ENCODE measurements at places on chromosomes 5 and 9.
A peak's percentile ranks its signal among the peaks of the same experiment; 100 is the strongest.

GRCh38 chr9:136089697-136090045 lies 5.4 kb downstream of the NACC2 start:
- DNase-seq: no peak

- no peak for DNase-seq
Observed at GRCh38 chr5:139524940-139525585, 36.1 kb upstream of the UBE2D2 start.

DNA sequence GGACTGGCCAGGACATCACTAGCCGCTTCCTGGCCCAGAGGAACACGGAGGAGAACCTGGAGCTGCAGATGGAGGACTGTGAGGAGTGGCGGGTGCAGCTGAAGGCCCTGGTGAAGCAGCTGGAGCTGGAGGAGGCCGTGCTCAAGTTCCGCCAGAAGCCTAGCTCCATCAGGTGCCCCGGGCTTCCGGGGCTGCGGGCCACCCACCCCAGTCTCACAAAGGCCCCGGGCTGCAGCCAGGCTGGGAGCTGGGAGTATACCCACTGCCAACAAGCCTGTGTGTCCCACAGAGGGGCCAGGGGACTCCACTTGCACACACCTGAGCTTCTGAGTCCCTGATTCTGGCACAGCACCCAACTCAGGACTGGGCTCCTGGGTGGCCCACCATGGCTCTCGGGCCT lies 1.7 kb upstream of the RABL6 start:
- DNase-seq: no peak

DNA sequence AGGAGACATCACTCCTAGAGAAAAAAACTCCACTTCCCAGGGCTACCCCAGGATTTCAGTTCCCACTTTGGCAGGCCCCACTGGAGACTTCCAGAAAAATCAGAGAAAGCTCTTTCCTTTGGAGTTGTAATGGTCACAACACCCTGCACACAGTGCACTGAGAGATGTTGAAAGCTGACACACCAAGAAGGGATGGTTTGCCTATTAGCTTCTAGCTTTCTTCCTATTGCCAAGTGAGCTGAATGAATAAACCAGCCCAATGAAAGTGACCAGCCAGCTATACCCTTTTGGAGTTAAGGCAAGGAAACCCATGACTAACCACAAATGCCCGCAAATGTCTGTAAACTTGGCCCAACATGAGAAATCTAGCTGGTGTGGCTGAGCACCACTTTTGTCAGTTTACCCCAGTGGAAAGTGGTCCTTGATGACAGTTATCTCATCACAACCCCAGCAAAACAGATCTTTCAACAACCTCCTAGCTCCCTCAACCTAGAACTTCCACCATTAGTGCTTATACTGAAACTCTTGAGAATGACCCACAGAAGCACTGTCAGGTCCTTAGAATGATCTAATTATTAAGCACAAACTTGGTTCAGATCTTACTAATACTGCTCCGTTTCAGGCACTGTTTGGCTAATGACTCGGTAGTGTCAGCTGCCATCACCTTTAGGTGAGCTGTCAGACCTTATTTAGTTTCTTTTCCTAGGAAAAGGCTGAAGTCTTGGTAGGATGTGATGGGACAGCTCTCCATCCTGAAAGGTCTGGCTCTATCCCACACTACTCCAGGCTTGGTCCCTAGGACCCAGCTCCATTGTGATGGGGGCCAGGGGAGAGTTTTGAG lies 11.2 kb downstream of the IRF1 start:
- no peak for DNase-seq

DNA sequence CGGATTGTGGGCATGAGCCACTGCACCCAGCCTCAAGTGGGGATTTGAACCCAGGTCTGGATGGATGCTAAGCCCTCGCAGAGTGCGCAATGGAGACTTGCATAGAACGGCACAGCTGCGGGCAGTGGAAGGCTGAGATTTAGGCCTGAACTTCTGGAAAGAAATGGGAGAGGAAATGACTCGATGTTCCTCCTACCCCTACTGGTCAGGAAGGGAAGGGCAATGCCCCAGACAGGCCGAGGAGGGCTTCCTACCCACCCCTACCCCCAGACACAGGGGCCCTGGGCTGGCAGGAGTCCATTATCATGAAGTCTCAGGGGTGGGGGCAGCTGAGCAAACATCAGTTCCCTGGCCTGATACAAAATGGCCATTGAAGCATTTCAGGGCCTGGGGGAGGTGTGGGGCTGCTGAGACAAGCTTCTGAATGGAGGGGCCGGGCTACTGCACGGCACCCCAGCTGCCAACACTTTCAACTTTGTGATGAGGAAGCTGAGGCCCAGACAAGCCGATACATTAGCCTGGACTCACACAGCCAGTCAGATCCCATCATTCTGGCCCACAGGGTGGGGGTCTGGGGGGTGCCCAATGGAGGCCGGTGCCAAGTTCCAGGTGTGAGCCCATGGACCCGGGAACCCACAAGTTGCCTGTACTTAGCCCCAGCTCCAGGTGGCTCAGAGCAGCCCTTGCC lies 13.5 kb upstream of the WDR38 start:
- no peak for DNase-seq

- no peak for DNase-seq
Observed at GRCh38 chr9:83599071-83599470, 23.9 kb upstream of the IDNK start.

DNA sequence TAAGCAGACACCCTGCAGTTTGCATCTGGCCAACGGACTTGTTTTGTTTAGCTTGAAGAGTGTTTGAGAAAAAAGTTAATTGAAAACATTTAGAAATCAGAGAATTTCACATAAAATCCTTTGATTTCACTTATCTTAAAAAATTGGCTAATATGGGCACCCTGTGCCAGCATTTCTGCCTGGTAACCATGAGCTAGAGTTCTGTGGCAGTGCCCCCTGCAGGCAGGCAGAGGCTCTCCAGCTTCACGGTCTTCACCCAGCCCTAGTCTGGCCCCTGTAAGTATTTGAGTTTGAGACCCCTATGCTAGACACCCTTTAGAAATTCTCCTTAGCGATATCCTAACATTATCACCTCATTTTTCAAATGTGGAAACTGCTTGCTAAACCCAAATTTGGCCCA lies 18.8 kb upstream of the FANCC start:
- DNase-seq: peak; percentile 20

DNA sequence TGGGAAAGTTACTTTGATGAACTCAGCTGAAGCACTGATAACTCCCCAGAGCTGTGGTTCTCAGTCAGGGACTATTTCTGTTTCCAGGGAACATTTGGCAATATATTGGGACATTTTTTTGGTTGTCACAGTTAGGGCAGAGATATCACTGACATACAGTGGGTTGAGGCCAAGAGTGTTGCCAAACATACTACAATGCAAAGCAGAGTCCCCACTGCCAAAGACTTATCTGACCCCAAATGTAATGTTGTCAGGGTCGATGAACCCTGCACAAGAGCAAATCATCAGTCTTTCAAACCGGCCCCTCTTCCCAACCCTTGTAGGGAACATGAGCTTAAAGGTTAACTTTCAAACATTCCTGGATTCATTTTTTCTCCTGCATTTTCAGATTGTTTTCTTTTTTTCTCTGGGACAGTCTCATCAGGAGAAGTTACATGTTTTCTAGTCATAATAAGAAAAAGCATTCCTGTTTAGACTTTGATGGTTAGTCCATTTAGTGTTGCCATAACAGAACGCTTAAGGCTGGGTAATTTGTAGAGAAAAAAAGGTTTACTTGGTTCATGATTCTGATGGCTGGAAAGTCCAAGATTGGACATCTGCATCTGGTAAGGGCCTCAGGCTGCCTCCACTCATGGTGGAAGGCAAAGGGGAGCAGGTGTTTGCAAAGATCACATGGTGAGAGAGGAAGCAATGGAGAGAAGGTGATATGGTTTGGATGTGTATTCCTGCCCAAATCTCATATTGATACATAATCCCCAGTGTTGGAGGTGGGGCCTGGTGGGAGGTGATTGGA lies 18.8 kb upstream of the SUB1 start:
- no peak for DNase-seq

- no peak for DNase-seq
Observed at GRCh38 chr9:135794057-135794335, 92.0 kb downstream of the KCNT1 start.

DNA sequence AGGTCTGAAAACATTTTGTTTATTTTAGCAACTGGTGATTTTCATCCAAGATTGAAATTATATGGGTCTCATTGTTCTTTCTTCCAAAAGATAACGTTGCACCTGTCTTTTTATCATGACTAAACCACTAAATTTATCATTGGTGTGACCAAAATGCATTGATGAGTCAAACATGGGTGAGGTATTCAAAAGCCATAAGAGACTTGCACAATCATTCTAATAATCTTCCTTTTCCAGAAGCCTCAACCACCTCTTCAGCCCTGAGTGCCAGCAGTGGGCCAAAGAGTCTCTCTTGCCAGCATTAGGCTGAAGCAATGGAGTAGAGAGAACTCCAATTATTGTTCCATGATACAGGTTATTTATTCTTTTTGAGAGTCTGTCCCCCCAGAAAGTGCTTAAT lies 198.9 kb downstream of the LURAP1L start:
- DNase-seq: no peak

DNA sequence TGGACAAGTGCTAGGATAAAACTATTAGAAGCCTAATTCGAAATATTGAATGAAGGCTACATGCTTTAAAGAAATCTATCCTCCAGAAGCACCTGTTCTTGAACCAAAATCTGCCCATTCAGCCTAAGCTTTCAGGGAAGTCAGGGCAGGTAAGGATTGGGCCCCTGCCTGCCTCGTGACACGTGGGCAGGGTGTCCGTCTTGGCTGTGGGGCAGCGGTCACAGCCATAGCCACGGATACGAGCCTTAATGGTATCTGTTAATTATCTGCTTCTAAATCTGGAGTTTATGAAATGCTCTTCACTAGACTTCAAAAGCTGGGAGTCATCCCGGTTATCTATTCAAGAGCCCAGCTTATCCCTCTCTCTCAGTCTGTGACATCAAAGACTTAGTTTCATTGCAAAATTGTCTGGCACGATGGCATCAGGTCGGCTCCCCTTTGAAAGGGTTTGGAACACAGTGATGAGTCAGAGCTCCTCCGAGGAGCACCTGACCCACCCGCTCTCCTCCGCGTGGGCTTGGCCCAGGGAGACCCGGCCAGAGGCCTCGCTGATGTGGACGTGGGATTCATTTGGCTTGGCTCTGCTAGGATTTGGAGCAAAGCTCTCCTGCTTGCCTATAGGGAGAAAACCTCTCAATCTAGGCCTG lies 135.9 kb downstream of the MACROH2A1 start:
- no peak for DNase-seq

- DNase-seq: peak; percentile 50
Observed at GRCh38 chr5:55868846-55869245, 17.7 kb downstream of the IL31RA start.

DNA sequence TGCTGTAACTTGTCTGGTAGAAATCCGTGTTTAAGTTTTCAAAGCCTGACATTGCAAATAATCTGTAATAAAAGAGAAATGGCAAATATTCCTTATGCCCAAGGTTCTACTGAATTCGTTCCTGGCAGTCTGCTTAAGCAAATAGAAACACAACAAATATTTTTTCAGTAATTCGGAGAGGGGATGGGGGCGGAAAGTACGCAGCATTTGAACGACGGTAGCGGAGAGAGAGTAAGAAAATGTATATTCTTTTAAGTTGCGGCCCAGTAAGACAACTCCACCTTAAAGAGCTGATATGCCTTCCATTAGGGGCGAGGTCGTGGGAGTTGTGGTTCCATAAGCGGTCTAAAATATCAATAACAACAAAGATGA lies 569 bp downstream of the YIPF5 start:
- DNase-seq: no peak

DNA sequence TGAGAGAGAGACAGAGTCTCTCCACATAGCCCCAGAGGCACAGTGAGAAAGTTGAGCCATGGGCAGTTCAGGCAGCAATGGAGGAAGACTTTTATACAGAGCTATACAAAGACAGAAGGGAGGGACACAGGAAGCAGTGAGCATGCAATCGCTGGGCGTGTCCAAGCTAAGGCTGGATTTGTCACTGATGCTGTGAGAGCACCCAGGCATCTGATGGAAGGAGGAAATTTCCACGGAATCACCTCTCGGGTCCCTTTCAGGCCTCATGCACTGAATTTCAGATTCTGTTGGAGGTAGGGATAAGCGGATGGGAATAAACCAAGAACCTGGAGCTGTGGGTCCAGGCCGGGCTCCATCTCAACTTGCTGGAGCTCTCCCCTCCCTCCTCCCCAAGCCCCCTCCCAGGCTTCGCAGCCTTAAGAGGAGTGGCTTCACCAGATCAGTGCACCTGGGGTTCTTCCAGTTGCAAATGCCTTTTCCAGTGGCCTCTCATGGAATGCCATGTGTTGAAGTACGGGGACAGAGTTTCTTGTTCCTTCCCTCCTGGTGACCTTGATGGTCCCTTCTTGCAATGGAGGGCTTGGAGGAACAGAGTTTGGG lies 114.8 kb upstream of the ALDH1B1 start:
- no peak for DNase-seq

DNA sequence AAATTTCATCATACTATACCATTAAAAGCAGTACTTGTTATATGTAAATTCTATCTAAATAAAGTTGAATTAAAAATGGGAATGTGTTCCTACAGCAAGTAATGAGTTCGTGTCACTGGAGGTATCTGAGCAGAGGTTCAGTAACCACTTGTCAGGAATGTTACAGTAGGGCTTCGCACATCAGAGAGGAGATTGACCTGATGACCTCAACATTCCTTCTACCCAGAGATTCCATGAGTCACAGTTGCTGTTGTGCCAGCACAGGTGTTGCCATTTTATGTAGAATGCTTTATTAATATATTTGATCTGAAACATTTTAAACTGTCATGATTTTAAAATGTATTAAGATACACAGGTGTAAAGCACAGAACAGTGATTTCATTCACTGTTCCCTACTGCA lies 60.3 kb downstream of the STX17 start:
- DNase-seq: no peak

GRCh38 chr9:124105266-124105665 lies 93.7 kb downstream of the LHX2 start:
- DNase-seq: no peak

DNA sequence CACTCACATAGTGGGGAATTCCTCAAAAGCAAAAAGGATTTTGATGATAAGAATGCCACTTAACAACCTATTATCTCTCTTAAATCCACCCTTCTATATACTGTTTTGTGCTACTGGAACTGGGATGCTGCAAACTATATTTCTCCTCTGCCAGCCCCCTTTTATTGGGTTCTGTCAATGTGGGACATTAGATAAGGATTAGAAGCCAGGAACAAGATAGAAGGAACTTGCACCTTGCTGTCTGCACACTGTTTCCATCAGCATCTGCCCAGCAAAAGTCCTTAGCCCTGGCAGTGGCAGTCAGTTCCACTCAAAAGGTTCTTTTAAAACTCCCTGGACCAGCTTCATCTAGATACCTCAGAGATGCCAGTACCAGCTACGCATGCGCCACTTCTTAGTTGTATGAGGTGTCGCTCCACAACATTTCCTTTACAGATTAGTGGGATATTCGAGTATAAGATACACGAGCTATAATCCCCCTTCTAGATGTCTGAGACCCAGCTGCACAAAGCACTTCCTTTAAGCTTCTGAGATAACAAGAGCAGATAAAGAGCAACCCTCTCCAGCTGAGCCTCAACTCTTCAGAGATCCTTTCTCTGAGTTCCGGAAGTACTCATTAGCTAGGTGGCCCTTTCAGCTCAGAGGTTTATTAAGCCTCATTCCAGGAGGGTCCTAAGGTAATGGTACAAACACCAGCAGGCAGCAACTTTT lies 45.3 kb downstream of the CERT1 start:
- DNase-seq: no peak
